ENCODE measurements at places on chromosomes 13 and 19.

GRCh38 chr13:50809133-50810090 is 34.1 kb downstream of the DLEU7 start:
- no peak for DNase-seq

DNA sequence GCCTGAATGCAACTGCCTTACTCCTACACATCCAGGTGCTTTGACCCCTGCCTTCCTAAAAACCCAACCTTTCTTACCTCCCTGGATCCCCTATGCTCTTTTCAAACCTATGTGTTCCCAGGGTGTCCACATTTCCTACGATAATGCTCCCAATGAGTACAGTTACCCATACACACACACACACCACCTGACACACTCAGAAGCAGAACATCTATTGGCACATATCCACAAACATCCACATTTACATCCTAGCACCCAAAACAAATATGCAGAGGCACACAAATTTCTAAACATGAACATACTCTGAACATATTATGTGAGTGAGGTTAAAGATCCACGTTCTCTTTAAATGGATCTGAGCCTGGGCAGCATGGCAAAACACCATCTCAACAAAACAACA is 22.4 kb upstream of the PLAUR start:
- no peak for DNase-seq

DNA sequence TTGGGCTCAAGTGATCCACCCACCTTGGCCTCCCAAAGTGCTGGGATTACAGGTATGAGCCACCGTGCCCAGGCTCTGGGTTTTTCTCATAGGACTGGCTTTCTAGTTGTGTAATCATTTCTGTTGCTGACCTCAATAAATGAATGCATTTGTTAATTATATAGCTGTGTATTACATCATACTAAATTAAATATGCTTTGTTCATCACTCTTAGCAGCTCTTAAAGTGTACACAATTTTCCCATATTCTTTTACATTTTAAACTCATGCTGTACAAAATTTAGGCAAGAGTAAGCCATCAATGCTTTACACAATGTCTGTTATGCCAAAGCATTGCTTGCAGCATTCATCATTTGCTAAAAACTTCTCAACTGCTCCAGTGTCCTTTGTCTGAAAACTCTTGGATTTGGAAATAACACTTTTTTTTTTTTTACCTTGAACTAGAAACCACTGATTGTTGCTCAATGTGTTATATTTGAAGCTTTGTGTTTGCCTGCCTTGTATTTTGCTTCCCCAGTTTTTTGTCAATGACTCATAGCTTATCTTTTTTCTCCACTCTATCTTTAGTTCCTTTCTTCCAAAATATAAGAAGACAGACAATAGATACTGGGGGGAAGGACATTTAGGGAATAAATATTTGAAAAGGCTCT is 31.4 kb downstream of the CCDC122 start:
- DNase-seq, result no peak

DNA sequence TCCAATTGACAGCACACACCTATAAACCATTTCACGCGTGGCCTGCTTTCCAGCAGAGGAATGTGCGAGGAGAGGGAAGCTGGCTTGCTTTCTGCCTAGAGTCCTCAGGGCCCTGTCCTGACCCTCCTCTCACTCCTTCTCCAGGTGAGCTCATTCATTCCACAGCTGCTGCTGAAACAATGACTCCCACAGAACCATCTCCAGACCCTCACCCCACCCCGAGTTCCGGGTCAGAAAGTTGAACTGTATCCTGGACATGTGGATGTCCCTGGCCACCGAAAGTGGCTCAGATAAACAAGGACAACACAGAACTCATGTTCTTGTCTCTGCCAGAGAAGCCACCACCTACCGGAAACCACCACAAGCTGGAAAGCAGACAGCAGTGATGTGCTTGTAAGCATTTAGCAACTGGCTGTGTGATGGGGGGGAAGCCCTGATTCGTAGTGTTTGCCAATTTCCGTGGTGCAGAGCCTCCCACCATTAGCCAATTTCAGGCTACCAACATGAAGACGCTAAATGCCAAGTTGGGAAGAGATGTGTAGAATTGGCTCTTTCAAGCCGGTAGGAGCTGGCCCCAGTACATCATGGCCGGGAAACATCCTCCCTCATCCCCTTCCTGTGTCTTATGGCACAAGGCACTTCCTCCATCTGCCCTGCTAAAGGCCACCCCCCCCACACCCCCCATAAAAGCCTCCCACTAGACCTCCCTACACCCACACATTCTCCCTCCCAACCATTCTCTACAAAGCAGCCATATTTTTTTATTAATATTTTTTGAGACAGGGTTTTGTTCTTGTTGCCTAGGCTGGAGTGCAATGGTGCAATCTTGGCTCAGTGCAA is 5.0 kb downstream of the SYCE2 start:
- DNase-seq, result no peak

All from HAP-1 (cell line).